ENCODE measurements at places on chromosomes 7 and 10.
A peak's percentile ranks its signal among the peaks of the same experiment; 100 is the strongest.

- no peak for DNase-seq
Measured at GRCh38 chr10:25453619-25454018, 278.8 kb downstream of the GPR158 start.

GRCh38 chr7:71912476-71912875 is 499.7 kb downstream of the CALN1 start:
- no peak for DNase-seq

DNA sequence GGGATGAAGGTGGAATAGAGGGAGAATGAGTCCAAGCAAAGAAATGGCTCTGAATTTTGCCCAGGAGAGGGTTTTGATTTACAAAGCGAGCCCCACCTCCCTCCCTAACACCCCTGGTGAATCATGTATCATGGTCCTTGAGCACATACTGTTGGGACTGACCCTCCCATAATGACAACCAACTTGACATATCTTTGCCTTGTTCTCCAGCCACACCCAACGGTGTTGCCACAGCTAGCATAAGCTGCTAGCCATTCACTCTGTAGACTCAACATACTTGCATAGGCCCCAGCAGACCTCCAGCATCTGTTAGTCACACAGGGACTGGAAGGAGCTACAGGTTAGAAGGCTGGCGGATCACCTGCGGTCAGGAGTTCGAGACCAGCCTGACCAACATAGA is 538.5 kb downstream of the KCNMA1 start:
- DNase-seq = no peak

GRCh38 chr7:120996333-120996987 is 7.9 kb downstream of the CPED1 start:
- no peak for DNase-seq

DNA sequence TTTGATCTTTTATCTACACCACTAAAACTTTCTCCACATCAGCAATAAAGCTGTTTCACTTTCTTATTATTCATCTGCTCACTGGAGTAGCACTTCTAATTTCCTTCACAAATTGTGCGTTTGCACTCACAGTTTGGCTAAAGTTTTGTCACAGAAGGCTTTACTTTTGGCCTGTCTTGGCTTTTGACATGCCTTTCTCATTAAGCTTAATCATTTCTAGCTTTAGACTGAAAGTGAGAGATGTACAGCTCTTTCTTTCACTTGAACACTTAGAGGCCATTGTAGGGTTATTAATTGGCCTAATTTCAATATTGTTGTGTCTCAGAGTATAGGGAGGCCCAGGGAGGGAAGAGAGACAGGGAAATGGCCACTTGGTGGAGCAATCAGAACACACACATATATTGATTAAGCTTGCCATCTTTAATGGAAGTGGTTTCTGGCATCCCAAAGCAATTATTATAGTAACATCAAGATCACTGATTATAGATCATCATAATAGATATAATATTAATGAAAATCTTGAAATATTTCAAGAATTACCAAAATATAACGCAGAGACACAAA is 512.5 kb downstream of the ETV1 start:
- DNase-seq = peak; percentile 10

DNA sequence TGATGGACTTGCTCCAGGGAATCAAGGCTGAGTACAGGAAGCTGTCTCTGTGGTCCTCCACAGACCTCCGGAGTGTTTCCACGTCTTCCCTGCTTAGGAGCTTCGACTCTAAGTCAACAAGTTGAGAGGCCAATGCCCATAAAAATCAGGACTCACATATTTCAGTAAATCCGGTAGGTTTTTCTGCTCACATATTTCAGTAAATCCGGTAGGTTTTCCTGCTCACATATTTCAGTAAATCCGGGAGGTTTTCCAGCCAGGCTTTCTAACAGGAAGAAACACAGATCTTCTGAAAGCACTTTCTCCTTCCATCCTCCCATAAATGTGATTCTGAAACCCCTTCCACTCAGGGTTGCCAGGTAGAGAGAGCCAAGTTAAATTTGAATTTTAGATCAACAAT is 340.1 kb upstream of the SHH start:
- DNase-seq = no peak

- DNase-seq = no peak
Measured at GRCh38 chr7:35652124-35652523, 42.8 kb downstream of the HERPUD2 start.

DNA sequence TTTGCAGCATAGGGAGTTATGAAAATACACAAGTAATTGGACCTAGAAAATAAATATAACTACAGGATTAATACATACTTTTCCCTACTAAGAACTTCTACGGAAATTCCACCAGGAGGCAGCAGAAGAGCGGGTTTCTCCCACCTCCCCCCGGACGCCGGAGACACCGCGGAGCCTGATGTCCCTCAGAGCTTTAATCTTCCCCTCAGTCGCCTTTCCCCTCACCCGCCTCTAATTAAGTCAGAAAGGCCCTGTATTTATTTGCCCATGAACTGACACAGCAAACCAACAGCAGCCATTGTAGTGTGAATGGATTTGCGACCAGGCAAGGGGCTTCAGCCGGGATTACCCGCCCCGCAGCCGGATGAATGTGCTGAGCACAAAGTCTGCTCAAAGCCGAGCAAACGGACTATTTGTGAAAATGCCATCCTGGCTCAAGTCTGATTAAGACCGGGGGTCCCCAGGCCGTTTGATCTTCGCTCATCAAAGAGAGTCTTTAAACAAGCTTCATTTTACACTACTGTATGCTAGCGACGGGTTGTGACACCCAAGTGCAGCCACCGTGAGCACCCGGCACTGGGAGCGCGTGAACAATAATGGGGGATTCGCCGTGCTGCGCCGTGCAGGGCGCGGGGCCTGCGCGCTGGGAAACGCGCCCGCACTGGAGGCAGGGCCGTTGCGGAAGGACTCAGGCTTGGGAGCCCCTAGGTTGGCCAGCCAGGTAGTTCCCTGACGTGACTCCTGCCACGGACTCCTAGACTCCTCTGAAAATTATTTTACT is 5.6 kb upstream of the DKK1 start:
- DNase-seq = peak; percentile 86

DNA sequence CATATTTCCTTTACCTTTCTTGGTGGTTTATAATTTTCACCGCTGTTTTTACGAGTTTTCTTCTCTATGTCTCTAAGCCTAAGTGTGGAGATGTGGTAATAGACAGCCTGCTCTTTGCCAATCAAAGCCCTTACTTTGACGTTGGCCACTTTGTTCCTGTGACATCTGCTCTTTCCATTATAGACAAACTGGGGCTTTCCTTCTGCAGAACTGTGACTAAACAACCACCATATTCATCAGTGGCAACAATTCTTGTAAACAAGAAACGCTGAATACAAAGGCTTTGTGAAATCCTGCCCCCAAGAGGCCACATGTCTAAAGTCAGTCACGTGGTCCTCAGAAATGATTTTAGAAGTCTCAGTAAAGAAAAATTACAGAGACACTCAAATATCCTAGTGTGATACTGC is 59.6 kb upstream of the CAPZA2 start:
- peak; percentile 66 for DNase-seq

GRCh38 chr10:1153805-1154351 is 97.7 kb downstream of the WDR37 start:
- no peak for DNase-seq

- no peak for DNase-seq
Measured at GRCh38 chr7:21844742-21845141, 101.0 kb downstream of the CDCA7L start.

DNA sequence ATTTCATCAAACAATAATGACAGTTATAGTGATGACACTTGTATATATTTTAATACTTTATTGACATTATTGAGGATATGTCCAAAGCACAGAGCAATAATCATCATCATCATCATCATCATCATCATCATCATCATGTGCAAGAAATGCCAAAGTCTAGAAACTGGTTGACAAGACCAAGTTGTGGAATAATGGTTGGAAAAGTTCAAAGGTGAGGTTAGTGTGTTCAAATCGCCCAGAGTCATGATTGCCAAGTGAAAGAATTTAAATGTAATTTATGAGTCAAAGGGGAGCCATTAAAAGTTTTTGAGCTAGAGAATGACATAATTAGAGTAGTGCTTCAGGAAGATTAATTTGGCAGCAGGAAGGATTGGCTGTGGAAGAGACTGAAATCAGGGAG is 852.4 kb downstream of the SORCS1 start:
- no peak for DNase-seq

DNA sequence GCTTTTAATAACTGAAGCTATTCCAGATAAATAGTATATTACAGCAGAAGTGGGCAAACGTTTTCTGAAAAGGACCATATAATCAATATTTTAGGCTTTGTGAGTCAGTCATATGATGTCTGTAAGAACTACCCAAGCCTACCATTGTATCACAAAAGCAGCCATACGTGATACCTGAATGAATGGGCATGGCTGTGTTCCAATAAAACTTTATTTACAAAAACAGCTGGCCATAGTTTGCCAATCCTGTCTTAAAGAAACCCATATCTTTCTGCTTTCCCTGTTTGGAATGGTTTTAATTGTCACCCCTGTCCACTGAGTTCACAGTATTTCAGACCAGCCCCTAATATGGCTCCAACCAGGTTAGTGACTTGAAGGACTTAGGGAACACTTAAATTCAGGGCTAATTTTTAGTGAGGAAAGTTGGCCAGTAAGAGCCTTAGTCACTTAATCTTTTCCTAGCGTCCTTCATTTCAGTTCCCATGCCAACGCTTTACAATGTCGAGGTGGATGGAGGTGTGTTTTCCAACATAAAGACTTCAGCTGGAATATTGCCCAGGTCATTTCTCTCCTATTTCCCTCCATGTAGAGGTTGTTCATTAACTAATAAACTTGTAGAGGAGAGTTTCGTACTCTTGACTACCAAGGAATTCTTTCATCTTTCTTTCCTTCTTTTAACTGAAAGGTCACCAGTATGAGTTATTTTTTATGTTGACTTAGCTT is 184.5 kb downstream of the TRIL start:
- no peak for DNase-seq

DNA sequence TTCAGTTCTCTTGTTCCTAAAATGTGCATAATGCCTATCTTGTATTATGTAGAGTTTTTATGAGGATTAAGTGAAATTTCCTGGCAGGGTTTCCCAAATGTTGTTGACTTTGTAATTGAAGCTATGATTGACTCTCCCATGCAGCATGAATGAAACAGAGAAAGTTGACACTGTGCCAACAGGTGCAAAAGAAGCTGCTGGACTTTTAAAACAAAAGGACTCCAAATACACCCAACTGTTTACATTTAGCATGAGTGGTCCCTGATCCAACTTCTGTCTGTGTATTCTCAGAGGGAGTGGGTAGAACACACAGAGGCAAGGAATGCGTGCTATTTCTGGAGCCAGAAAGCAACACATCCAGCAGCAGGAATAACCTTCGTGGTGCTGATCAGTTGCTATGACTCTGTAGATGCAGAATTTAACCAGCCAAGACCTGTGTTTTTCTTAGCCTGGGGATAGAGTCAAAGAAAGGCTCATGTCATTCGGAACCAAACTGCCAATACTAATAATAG is 14.4 kb upstream of the RBM20 start:
- no peak for DNase-seq

DNA sequence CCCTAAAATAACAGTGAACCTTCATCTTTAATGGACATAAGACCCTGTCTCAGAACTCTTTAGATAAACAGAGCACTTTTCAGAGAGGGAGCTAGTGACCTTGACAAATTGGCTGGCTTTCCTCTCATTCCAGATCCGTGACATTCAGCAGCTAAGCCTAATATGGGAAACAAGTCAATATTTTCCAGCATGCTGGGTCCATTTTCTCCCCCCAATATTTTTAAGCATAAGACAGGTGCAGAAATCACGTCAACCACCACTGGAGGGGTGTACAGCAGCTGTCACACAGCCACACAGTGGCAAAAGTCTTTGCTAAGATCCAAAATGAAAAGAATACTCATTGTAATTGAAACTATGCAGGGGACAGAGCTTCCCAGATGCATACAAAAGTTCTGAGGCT is 26.1 kb downstream of the LRRTM3 start:
- no peak for DNase-seq

- peak; percentile 39 for DNase-seq
Measured at GRCh38 chr10:99329554-99330346, 594 bp downstream of the CNNM1 start.

DNA sequence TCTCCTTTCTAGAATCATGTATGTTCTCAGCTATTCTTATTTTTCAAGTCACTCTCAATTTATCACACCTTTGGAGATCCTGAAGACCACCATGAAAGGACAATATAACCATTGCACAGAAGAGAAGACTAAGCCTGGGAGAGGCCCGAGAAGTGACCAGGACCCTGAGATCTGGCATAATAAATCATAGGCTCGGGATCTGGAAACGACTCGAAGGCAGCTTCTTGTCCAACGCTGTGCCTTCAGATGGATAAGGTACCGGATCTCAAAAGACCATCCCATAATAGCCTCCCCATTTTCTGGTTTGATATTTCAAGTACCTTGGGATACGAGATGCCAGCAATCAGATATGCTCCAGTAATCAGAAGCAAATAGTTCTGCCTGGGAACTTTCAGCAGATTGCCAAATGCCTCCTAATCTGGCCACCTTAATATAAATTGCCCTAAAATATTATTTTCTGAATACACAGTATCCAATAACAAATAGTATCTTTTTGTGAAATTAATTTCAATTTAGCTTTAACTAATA is 179.2 kb upstream of the ZMIZ1 start:
- DNase-seq = no peak

GRCh38 chr7:94067506-94067905 is 63.4 kb upstream of the BET1 start:
- no peak for DNase-seq

DNA sequence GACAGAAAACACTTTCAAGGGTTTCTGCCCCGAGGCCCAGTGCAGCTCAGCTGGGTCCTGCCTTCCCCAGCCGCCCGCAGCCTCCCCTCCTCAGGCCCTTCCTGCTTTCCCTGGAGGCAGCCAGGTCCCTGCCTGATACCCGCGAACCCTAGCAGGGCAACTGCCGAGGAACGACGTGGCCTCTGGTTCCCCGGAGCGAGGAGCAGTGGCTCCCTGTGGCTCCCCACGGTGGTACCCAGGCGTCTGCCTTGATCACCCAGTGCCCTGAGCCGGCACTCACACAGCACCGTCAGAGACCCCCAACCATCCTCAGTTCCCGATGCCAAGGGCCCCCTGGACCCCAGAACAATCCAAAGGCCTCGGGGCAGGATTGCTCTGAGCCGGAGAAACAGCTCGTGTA is 58.3 kb downstream of the CFAP46 start:
- DNase-seq = no peak

DNA sequence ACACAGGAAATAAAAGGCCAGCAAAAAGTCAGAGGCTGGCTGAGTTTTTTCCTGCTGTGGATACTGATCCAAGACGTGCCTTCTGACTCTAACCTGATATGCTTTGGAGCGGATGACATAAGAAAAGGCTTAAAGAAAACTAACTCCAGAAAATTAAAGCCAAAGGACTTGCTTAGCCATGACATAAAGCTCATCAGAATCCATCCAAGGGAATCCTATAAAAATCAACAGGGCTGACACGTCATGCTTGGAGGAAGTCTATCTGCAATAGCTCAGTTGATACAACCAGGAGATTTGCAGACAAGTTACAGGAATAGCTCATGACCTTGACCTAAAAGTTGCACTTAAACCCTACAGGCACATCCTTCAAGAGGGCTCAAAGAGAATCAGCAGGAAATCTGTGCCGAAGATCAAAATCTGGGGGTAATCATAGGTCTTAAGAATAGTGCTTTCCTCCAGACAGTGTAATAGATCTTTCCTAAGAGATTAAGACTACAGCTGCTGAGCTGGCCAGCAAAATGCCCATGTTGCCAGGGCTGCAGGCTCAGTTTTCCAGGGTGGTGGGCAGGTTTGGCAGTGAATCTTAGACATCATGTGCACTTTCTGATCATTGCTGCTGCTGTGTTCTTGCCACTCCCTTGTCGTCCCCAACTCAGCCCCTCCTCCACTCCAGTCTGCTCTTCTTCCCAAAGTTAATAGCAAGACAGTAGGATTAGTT is 111.5 kb upstream of the SVIL start:
- DNase-seq = no peak

Data from mesendoderm (in vitro differentiated cells).